ENCODE measurements at places on chromosomes 6 and 20.

- no peak for DNase-seq
These were observed 112.9 kb upstream of the HSF2 start for GRCh38 chr6:122286512-122286911.

- DNase-seq, result no peak
These were observed 448.7 kb upstream of the JARID2 start for GRCh38 chr6:14796974-14797762.

DNA sequence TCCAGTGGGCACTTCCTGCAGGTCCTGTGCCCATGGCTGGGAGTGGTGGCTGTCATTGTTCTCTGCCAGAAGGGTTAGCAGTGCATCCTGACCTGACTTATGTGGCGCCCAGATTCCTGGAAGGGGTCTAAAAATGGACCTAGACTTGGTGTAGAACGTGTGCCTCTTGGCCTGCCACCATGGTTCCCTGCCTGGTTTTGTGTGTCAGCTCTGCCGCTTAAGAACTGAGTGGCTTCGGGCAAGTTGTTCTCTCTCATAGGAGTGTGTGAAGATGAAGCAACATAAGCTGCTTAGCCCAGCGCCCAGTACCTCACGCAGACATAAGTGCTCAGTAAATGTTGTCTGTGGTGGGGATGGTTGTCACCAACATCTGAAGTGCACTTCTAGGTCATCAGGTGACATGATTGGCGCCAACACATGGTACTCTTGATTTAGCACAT lies 52.1 kb downstream of the PTPN1 start:
- DNase-seq, result no peak

- DNase-seq, result no peak
These were observed 91.0 kb downstream of the PKHD1 start for GRCh38 chr6:51996296-51996947.

DNA sequence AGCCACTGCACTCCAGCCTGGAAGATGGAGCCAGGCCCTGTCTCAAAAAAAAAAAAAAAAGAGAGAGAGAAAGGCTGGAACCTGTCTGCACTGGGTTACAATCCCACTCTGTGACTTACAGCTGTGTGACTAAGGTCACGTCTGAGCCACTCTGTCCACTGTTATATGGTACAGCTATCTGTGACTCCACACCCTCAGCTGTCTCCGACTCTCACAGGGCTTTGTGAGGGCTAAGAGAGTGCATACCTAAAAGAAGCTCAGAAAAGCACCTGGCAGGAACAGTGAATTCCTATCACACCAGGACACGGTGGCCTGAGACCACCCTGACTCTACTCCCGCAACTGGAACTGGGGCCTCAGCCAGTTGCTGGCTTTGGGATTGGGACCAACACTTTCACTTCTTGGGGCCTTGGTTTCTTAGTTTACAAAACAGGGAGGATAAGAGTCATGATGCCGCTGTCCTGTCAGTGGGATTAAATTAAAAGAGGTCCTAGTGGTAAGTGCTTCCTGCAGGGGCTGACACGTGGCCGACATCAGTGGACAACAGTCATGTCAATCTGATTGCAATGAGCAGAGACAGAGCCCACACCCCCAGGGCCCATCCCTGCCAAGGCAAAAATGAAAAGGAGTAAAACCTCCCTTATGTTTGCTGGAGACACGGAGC lies 5.7 kb upstream of the CD93 start:
- DNase-seq, result no peak

DNA sequence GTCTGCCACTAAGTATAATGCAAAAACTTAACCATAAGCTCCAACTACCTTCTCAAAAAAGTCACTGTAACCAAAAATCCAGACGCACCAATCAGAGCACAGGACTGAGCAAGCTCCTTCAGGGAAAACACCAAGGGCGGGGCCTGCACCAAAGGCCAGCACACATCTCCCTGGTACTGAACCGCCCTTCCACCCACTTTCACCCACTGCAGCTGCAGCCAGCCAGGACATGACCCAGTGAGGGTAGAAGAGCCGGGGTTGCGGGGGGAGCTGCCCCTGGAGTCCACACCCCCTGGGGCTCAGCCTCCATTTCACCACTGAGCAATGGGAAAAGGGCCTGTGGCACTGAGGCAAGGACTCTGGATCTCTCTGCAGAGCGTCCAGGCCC lies 54.3 kb downstream of the TAF4 start:
- no peak for DNase-seq

DNA sequence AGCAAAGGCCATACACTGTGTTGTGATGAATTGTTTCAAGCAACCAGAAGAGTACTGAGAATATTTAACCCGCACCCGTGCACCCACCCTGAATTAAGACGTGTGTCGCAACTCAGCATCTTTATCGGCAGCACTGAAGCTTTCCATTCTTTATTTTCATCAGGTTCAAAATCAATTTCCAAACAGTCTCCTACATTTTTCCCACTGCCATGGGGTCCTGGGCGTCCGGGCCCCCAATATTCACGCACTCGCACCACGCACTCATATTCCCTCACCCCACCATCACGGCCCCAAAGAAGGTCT lies 1.8 kb downstream of the LTB start:
- no peak for DNase-seq

DNA sequence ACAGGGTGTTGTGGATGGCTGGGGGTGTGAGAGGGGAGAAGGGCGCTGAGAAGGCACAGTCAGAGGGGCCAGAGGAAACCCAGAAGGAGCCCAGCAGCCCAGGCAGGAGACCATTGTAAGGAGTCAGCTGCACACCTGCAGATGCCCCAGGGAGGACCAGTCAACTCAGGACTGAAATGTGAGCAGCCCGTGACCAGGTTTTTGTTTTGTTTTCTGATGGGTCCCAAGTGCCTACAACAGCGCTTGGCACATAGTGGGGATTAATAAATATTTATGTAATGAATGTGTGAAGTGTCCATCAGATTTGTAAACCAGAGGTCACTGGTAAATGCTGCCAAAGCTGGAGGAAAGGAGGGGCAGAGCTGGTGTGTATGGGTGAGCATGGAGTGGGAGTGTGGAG lies 30.2 kb downstream of the TRAM2 start:
- no peak for DNase-seq

DNA sequence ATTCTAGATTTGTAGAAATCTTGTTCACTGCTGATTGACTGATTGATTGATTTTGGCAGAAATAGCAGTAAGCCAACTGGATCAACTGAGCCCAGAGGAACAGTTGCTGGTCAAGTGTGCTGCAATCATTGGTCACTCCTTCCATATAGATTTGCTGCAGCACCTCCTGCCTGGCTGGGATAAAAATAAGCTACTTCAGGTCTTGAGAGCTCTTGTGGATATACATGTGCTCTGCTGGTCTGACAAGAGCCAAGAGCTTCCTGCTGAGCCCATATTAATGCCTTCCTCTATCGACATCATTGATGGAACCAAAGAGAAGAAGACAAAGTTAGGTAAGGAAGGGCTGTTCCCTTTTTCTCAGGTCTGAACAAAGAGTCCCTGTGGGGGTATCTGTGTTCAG lies 31.2 kb downstream of the TREML1 start:
- DNase-seq, result no peak

GRCh38 chr6:157034436-157035230 lies 257.5 kb downstream of the ARID1B start:
- DNase-seq, result no peak

DNA sequence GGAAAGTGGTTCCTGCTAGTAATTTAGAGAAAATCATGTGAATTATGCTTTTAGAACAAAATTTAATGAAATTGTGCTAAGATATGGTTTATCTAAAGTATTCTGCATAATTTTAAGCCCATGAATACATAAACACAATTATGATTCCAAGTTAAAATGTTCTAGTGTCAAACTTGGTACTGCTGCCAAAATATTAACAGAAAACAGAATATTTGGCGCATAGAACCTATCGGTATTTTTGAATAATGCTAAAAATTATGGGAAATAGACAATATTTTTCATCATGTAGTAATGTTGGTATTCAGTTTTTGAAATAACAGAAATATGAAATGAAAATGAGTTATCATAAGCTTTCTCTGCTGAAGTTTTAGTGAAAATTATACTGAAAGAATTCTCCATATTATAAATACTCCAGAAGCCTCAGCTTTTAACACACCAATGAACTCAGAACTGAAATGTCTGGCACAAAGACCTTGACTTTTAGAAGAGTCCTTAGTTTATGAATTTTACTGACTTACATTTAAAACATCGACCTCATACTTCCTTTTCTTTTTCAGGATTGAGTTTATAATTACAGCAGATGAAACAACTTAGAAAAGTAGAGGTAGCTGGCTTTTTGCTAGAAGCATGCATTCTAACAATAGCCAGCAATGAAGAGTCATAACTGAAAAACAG lies 1192.3 kb upstream of the GJE1 start:
- no peak for DNase-seq

All from NCI-H2081 treated with DMSO at 0.1 percent for 48 hours (cell line).